ENCODE measurements at places on chromosomes 16 and 17. TPM values are rescaled to one million over a fixed set of nuclear protein-coding genes. Genes with fewer than 3 reads are reported as not detected.

DNA sequence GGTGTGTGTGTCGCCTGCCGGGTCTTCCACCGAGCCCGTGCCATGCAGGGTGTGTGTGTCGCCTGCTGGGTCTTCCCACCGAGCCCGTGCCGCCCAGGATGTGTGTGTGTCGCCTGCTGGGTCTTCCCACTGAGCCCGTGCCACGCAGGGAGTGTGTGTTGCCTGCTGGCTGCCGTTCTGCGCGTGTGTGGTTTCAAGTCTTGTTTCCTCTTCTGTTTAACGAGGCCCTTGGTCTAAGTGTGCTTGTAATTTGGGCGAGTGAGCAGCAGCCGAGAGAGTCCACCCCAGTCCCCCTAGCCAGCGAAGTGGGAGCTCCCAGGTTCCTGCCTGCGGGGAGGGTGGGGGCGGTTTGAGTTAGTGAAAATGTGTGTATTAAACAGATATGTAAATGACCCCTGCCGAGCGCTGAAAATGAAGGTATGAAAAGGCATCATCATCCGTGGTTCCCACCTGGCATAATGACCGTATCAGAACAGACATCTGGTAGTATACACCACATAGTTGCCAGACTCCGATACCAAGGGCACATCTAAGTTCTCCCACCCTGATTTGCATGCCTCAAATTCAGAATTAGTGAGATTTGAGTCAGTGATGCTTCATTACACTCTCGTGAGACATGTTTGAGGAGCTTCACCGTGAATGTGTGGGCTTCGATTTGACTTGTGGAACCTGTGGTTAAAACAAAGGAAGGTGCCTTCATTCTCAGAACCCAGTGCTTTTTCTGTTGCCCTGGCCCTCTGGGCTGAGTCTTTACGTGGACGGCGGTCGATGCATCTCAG, 114.5 kb upstream of the CHMP6 start:
- DNase-seq: no peak

DNA sequence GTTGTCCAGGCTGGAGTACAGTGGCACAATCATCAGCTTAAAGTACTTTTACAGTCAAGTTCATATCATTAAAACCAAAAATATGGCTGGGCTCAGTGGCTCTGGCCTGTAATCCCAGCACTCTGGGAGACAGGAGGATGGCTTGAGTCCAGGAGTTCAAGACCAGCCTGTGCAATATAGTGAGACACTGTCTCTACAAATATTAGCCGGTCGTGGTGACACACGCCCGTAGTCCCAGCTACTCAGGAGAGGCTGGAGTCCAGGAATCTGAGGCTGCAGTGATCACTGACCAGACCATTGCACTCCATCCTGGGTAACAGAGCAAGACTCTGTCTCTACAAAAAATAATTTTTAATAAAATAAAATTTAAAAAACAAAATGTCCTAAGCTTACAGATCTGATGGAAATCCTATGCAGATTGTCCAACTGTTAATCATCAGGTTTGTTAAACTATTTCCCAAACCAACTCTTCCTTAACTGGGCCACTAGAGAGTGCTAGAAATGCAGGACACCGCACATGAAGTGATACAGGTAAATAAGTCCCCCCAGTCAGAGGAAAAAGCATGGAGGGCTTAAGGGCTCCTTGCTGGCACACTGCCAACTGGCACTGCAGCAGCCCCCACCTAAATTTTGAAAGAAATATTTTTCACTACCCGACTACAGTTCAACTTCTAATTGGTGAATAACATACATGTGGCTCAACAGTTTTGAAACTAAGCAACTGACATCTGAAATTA, 2.8 kb downstream of the USP22 start:
- no peak for DNase-seq

DNA sequence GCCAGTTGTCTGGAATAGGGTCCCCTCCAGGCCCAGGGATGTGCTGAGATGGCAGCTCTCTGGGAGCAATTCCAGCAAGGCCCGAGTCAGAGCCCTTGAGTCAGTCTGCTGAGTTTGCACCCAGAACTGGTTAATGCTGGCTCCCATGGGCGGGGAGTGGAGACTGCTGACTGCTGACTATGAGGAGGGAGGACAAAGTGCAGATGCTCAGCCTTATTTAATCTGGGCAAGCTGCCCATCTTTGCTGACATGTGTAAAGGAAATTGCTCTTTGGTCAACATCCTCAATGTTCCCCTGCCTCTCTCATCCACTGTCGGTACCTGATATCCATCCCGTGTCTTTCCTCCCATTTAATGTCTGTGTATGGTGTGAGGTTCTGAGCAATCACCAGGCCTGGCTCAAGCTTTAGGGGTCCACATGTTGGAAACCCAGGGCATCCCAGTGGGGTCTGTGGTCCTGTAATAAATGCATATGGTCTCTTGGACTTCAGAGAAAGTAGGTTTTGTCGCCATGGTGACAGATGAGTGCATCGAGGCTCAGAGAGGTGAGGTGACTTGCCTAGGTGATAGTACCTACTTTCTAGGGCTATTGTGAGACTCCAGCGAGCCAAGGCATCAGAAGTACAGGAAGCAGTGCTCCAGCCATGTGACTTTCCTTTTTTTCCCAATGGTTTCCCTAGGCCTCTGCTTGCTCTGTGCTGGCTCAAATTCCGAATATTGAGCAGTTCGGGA, 20.0 kb upstream of the RNF135 start:
- DNase-seq: peak; percentile 33

- DNase-seq: no peak
Observed at GRCh38 chr16:81627024-81627423, 152.1 kb upstream of the PLCG2 start.

The HS3ST3B1 gene
- 0.30 TPM for polyA plus RNA-seq

The CSH2 gene
- polyA plus RNA-seq: not detected

- DNase-seq: no peak
Observed at GRCh38 chr17:55830699-55831471, 80.0 kb downstream of the PCTP start.

- DNase-seq: peak; percentile 90
Observed at GRCh38 chr17:82882715-82883418, 43.0 kb upstream of the ZNF750 start.

DNA sequence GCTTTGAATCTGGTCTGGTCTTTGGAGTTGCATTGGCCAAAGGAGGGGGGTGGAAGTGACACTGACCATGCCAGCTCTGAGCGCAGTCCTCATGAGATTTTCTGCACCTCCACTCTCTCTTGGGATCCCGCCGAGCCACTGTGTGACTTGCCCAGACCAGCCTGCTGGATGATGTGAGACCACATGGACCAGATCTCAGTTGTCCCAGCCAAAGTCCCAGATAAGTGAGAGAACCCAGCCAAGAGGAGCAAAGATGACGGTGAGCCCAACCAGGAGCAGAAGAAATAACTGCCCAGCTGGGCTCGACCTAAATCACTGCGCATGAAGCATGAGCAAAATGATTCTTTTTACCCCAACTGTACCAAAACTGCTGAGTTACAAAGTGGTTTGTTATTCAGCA, 96.5 kb upstream of the ERCC4 start:
- DNase-seq: no peak

The GABARAP gene
- 520 TPM for polyA plus RNA-seq

DNA sequence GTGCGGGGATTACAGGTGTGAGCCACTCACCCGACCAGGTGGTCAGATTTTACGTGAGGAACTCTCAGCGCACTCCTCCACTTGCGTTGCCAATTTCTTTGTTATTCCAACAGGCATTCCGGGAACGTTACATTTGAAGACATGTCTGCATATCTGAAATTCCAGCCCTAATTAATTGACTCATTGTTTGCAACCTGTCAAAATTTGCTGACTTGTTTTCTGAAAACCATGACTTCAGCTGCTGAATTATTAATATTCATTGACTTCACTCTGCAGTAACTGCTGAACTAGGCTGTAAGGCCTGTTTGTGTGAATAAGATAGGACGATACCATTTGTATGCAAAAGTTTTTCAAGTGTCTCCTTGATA, 16.6 kb downstream of the G6PC1 start:
- DNase-seq: no peak

GRCh38 chr17:11318207-11318606, 77.2 kb downstream of the SHISA6 start:
- no peak for DNase-seq

The PRR29 gene
- 0.46 TPM for polyA plus RNA-seq
